NT2/D1 (cell line): ENCODE measurements at places on chromosomes 6 and 20.

GRCh38 chr20:59560588-59561227 is 43.6 kb upstream of the PHACTR3 start:
- DNase-seq = peak; percentile 22

GRCh38 chr6:118122801-118123200 is 215.7 kb downstream of the SLC35F1 start:
- DNase-seq = no peak

GRCh38 chr20:38167851-38168760 is 3.0 kb upstream of the TGM2 start:
- no peak for DNase-seq

GRCh38 chr6:169700296-169700695 is 1.5 kb downstream of the WDR27 start:
- DNase-seq = no peak
